Activated CD8-positive, alpha-beta T cell treated with anti-CD3 and anti-CD28 coated beads for 36 hours (primary cell): ENCODE measurements at places on chromosomes 13 and 19. TPM values are rescaled to one million over a fixed set of nuclear protein-coding genes. Genes with fewer than 3 reads are reported as not detected.

DNA sequence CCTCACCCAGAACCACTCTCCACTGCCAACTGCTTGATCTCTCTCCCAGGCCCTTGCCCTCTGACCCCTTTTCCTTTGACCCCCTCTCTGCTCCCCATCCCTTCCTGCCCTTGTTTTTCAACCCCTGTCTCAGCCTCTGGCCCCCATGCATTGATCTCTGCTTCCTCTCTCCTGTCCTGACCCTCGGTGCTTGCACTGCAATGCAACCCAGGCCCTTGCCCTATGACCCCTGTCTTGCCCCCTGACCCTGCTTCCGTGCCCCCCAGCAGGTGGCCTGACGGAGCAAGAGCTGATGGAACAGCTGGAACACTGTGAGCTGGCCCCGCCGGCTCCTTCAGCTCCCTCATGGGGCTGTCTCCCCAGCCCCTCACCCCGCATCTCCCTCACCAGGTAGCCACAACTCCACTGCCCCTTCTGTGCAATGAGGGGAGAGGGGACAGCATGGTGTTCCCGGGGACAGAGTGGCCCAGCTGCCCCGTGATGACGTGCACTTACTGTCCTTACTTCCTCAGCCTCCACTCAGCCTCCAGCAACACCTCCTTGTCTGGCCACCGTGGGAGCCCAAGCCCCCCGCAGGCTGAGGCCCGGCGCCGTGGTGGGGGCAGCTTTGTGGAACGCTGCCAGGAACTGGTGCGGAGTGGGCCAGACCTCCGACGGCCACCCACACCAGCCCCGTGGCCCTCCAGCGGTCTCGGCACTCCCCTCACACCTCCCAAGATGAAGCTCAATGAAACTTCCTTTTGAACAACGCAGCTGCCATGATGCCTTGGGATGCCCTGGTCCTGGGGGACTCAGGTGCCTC lies 10.5 kb upstream of the LTBP4 start:
- no peak for DNase-seq
- H3K36me3 ChIP-seq: peaks cover 6% of the 10 kb centered on the region

KLHL1 gene
- total RNA-seq: not detected

- no peaks in the 10 kb centered on the region for H3K27me3 ChIP-seq
- no peak for DNase-seq
- H3K4me1 ChIP-seq: peaks cover 12% of the 10 kb centered on the region
Measured at GRCh38 chr13:41387576-41387975, 69.8 kb upstream of the RGCC start.

- DNase-seq: no peak
- H3K27me3 ChIP-seq: no peaks in the 10 kb centered on the region
- peaks cover 14% of the 10 kb centered on the region for H3K4me1 ChIP-seq
- no peak overlapping the region for H3K4me3 ChIP-seq
- peaks cover 82% of the 10 kb centered on the region for H3K36me3 ChIP-seq
- no peak overlapping the region for H3K27ac ChIP-seq
Measured at GRCh38 chr19:9535934-9536333, 2.5 kb downstream of the ZNF426 start.

CD22 gene
- total RNA-seq: 2.3 TPM

PAN3 gene
- total RNA-seq: 32.9 TPM

DNA sequence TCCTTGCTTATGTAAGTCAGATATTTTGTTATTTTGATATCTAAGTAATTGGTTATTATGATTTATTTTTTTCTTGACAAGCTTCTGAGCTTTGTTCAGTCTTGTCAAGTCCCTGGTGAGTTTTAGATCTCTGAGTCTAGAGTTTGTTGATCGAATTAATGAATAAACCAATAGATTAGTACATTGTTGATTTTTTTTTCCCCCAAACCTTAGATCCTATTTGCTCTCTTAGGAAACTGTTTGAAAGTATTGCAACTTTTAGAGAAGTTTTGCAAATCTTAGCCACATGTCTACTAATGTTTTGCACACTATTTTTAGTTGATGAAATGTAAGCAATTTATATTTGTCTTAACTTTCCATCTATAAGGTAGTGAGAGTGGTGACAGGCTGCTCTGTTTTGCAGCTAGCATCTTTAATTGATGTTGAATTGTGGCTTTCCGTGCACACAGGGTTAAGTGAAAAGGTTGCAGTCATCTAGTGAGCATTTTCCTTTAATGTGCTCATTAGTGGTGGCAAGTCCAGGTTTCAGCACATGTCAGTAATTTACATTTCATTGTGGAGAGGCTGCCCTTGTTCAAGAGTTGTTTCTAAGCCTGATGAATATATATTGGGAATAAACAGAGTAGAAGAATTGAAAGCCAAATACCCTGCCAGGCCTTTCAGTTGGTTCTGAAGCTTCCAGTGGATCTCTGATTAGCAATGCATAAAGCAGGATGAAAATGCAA lies 86.3 kb downstream of the PCCA start:
- no peaks in the 10 kb centered on the region for H3K4me1 ChIP-seq
- peaks cover 4% of the 10 kb centered on the region for H3K36me3 ChIP-seq
- H3K27ac ChIP-seq: no peak overlapping the region
- no peaks in the 10 kb centered on the region for H3K27me3 ChIP-seq

DNA sequence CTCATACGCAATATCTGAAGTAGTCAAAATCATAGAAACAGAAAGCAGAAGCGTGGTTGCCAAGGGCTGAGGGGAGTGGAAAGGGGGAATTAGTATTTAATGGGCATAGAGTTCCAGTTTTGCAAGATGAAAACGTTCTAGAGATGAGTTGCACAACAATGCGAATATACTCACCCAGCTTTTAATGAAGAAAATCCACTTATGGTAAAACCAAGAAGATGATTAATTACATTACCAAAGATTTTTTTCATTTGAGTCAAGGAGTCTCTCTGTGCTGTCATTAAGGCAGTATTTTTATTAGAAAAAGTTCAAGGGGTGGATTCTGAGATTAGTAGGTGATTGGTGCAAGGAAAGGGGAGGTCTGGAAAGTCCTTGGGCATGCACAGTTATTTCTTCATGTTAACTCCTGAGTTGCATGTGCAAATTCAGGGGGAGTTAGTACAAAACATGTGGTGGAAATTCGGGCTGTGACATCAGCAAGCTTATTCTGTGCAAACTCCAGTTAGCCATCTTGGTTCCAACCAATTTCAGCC lies 6.9 kb upstream of the CBY2 start:
- peak; percentile 37 for DNase-seq
- no peaks in the 10 kb centered on the region for H3K36me3 ChIP-seq
- H3K4me1 ChIP-seq: peaks cover 10% of the 10 kb centered on the region
- no peaks in the 10 kb centered on the region for H3K27me3 ChIP-seq
- peak overlapping the region; percentile 62 for H3K27ac ChIP-seq
